Cardiac fibroblast (primary cell): ENCODE measurements at places on chromosomes 12 and 14.

DNA sequence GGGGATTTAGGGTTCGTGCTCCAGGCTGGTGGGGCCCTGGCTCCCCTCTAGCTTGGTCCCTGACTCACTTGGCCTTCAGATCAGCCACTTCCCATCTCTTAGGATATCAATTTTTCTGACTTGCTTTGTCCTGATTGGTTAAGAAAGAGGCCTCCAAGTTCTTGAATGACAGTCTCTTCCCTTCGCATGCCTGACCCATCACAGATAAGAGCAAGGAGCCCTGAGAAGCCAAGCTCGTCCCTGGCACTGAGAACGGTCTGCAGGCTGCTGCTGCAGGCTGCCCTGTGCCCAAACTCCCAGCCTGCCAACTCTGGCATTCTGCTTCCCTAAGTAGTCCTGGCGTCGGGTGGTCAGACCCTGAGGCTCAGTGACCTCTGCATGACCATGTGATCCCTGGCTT is 794 bp upstream of the LRTM2 start:
- no peak for DNase-seq

- DNase-seq, result peak; percentile 76
Observed at GRCh38 chr14:100012478-100013327, 52.5 kb upstream of the EVL start.

- no peak for DNase-seq
Observed at GRCh38 chr12:126914170-126914793, 1352.7 kb upstream of the TMEM132C start.

DNA sequence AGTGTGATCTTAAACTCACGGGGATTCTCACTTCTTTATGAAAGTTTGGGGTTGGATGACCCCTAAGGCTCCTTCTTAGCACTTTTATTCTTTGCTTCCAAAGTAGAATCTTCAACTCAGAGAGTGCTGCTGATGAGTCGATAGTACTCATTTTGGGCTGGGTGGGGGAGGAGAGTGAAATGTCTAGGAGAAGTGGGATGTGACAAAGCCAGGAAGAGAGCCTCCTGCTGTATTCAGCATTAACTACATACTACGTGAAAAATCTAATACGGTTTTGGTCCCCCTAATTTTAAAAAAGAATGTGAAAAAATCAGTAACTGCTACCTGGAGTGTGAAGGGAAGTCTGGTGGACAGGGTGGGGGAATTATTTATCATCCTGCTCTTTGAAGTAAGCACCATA is 148.3 kb downstream of the SAMD4A start:
- DNase-seq, result peak; percentile 56

- DNase-seq, result no peak
Observed at GRCh38 chr12:13340149-13340548, 143.6 kb downstream of the EMP1 start.

- DNase-seq, result peak; percentile 86
Observed at GRCh38 chr12:32501835-32502333, 102.5 kb downstream of the FGD4 start.

- no peak for DNase-seq
Observed at GRCh38 chr14:73788317-73788598, 63.4 kb upstream of the PTGR2 start.

DNA sequence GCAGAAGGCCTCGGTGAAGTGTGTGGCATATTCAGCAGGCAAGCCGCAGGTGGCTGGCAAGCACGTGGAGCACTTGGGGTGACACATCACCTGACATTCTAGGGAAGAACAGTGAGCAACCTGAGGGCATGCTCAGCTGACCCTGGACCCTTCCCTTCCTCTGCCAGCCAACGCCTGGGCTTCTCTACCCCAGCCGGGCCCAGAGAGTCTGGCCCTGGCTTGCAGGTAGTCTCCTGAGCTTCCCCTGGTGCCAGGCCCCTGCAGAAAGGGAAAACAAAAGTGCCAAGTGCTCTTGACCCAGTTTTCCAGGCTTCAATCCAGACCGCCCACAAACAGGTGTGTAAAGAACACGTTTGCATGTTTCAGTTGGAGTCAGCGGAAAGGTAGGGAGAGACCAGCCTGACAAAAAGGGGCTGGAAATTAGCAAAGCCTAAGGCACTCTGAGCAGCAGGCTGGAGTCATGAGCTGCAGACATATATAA is 45.7 kb downstream of the PRKAB1 start:
- DNase-seq, result no peak

GRCh38 chr12:84813780-84814663 is 98.6 kb downstream of the SLC6A15 start:
- no peak for DNase-seq

- no peak for DNase-seq
Observed at GRCh38 chr12:108616941-108617858, 16.5 kb downstream of the SELPLG start.

- DNase-seq, result peak; percentile 67
Observed at GRCh38 chr12:2258025-2258424, 205.2 kb downstream of the CACNA1C start.

DNA sequence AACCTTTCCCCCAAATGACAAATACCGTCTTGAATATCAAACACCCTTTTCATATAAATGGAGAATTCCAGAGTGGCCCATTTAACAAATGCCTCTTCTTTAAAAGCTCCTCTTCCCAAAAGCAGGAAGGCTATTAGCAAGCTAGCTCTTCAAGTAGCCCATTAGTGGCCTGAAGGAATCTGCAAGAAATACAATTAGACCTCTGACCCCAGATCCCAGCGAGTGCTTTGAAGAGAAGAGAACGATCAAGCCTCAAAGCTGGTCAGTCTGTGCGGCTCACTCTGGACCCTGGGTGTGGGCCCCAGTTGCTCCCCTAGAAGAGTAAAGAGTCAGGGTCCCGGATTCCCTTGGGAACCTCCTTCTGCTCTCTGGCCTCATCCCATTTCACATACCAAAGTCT is 325.6 kb downstream of the NUAK1 start:
- DNase-seq, result no peak

DNA sequence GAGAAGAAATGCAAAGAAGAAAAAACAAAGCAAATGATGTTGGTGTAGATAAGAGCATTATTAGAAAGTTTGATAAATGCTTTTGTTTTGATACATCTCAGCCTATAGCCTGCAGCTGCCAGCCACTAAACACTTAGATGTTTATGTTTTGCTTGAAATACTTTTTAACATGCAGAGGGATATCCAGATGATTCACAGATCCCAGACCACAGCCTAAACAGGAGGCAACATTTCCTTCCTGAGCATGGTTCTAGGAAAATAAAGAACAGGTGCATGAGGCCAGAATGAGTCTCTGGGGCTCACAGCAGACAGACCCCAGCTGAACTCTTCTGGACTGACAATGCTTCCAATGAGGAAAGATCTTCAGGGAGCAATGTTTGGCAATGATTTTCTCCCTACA is 103.7 kb upstream of the EEA1 start:
- peak; percentile 13 for DNase-seq

GRCh38 chr12:52314511-52314910 is 6.7 kb downstream of the KRT83 start:
- DNase-seq, result no peak

GRCh38 chr12:55744340-55745030 is 1.6 kb downstream of the GDF11 start:
- DNase-seq, result no peak

DNA sequence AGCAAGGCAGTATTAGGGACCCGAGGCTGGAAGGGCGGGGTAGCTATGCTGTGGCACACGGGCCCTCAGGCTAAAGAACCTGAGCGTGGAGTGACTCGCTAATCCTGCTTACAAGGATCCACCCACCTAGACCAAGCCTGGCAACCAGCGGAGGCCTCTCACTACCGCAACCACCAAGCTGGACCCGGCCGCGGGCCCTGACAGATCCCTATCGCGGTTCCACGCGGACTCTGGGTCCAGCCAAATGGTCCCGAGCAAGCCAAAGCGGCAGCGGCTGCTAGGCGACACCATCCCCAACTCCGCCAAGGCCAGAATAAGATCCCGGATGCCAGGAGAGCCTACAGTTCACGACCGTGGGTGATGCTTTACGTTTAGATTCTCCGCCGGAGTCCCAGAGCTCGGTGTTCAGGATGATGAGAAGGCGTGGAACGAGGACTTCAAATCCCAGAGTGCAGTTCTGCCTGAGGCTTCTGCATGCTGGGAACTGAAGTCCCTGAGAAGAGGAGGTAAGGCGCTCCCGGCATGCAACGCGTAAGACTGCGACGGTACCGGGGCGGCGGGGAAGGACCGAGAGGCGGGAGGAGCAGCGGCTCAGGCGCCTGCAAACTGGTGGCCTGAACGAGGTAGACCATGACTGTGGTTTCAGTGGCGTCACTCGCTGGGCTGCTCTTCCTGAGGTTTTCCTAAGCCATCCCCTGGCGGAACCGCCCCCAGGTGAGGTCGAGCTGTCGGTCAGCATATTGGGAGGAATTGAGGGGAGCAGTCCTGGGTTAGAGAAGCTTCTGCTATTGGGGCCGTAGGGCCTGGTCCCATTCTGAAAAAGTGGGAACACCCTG is at the start of the genes CEP290 and TMTC3:
Gene CEP290 (minus strand): TSS at position 315 of the 836 bp plus-strand sequence. CDS start 781 bp downstream, outside the sequence.
Gene TMTC3 (plus strand): TSS at position 534 of the 836 bp plus-strand sequence. CDS start 6,009 bp downstream, outside the sequence.
- DNase-seq, result peak; percentile 100

DNA sequence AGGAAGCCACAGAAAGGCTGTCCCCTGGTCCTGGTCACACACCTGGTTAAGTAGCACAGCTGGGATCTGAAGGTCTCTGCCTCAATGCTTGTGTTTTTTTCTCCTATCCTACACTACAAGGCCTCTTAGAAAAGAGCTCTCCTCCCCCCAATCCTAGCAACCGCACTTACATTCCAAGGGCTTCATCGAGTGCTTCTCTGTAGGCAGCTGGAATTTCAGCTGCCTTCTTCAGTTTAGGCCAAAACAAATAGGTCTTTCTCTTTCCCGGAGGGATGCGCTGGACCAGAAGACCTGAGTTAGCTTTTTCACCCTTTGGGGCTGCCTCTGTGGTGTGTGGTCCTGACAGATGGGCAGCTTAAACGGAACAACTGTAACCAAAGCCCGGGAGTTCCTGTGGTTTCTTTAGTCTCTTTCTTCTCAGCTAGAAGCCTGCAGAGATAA is 109.7 kb downstream of the GPATCH2L start:
- peak; percentile 17 for DNase-seq

DNA sequence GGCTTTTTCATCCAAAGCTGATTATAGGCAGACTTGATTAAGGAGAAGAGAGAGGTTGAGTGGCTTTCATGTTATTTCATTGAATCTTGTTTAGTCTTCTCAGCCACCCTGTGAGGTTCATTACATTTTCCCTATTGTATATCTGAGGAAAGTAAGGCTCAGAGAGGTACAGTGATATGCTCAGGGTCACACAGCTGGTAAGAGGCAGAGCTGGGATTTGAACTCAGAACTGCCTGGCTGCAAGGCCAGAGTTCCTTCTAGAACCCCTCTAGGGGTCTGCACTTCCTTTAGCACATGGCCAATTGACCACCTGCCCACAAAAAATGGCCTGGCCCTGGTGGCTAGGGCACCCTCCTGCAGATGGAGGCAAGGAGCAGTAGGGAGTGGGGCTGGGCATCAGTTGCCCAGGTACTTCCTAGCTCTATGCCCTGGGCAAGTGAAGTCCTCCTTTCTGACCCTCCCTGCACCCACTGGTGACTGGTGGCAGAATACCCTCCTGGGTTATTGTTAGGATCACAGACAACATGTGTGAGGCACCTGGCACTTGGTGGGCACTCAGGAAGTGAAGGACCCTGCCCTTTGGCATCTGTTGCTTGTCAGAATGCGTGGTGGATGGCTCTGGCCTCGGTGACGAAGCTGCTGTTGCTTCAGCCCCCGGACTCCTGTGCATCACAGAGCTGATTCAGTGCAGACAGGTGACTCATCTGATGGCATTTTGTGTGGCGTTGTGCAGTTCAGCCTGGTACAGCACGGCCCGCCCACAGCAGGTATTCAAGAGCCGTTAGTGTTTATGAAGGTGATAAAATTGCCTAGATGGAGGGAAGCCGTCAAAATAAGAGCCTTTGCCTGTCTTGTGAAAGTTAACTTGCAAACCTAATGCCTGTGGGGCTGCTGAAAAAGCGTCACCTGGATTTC is 115.8 kb downstream of the SLC25A47 start:
- peak; percentile 46 for DNase-seq

DNA sequence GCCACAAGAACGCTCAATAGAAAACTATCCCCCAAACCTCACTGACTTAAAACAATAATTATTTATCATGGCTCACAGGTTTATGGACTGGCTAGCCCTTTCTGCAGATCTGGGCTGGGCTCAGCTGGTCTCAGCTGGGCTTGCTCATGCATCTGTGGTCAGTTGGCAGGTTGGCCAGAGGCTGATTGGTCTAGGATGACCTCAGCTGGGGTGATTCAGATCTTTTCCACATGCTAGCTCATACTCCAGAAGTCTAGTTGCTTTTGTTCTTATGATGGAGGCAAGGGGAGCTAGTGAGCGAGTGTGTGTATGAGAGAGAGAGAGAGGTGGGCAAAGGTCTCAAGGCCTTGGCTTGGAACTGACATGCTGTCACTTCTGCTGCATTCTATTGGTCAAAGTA is 181.2 kb upstream of the NRXN3 start:
- DNase-seq, result peak; percentile 77

GRCh38 chr14:65949711-65950516 is 536.3 kb upstream of the CCDC196 start:
- DNase-seq, result peak; percentile 41

GRCh38 chr12:29533815-29534489 is 36.5 kb upstream of the OVCH1 start:
- DNase-seq, result no peak

GRCh38 chr12:124865728-124866127 is 2.1 kb upstream of the SCARB1 start:
- no peak for DNase-seq

- peak; percentile 41 for DNase-seq
Observed at GRCh38 chr14:72558721-72559120, 335.2 kb downstream of the DPF3 start.

DNA sequence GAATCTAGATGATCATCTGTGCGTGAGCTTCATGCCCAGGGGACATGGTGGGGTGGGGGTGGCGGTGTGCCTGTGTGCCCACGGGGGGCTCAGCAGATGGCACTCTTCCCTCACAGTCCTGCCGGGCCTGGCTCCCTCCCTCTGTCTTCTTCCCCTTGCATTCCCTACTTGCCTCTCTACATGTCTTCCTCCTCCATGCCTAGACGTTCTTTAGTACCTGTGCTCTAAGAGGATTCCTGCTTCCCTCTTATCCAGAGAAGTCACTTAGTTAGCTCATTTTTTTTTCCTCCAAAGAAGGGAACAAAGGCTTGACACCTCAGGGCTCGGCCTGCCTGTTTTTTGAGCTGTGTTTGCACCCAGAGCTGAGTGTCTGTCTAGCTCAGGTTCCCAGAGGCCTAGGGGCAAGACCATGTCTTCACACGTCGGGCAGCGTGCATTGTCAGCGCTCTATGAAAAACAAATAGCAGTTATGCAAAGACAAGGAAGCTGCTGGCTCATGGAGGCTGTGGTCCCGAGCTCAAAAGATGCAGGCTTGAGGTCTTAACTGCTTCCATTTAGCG is 48.8 kb downstream of the NINJ2 start:
- peak; percentile 18 for DNase-seq
